ENCODE measurements at places on chromosomes 5 and 9. TPM values are rescaled to one million over a fixed set of nuclear protein-coding genes. Genes with fewer than 3 reads are reported as not detected.

DNA sequence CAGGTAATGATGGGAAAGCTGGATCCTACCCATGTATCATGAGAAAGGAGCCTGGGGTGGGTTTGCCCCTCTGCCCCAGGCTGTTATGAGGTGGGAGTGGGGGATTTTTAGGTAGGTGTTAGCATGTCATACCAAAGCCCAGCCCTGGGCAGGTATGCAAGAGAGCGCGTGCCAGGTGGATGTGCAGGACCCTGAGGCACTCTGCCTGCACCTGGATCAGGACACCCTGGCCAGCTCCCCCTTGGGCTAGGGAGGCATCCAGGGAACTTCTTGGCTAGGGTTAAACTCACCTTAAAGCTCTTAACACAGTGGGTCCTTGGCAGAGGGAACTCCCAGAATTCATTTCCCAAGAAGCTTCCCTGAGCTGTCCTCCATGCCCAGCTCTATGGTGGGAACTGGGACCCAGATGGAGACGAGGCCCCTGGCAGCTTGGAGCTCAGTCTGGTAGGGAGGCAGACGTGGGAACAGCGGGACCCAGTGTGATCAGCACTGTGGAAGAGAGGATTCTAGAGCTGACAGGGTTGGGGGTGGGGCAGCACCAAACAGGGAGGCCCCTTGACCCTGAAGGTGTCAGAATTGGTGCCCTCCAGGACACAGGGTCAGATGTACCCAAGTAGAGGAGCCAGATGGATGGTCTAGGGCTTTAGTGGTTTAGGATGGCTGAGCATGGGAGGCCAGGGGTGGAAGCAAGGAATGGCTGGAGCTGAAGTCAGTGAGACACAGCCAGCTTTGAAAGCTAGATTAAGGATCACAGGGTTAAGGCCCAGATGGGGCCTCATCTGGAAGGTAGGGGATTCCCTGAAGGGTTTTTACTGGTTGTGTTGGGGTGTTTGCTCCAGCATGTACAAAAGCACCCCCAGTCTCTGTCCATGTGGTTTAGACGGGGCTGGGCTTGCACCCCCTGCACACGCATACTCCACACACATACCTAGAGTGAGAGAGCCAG lies 2.2 kb upstream of the PRR7 start:
- no peak overlapping the region for H3K27ac ChIP-seq
- H3K4me3 ChIP-seq = no peak overlapping the region
- peaks cover 30% of the 10 kb centered on the region for H3K4me1 ChIP-seq
- H3K27me3 ChIP-seq = no peaks in the 10 kb centered on the region

DNA sequence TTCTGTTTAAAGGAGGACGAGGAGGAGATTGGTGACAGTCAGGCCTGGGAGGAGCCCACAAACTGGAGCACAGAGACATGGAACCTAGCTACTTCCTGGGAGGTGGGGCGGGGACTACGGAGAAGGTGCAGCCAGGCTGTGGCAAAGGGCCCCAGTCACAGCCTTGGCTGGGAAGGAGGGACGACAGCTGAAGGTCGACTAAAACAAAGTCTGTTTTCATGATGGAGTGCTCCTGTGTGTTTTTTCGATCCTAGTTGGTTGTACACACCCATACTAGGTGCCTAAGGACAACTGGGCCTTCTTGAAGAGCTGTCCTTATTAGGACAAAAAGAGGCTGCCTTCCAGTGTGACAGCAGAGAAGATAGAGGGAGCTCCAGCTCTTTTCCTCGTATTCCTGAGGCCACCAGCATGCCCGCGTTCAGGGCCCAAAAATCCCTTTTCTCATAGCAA lies 2.9 kb downstream of the CCDC107 start:
- peaks cover 12% of the 10 kb centered on the region for H3K36me3 ChIP-seq
- peak overlapping the region; percentile 97 for H3K4me3 ChIP-seq
- H3K27me3 ChIP-seq = no peaks in the 10 kb centered on the region
- DNase-seq = no peak
- H3K27ac ChIP-seq = peak overlapping the region; percentile 99
- H3K4me1 ChIP-seq = peaks cover 83% of the 10 kb centered on the region

DNA sequence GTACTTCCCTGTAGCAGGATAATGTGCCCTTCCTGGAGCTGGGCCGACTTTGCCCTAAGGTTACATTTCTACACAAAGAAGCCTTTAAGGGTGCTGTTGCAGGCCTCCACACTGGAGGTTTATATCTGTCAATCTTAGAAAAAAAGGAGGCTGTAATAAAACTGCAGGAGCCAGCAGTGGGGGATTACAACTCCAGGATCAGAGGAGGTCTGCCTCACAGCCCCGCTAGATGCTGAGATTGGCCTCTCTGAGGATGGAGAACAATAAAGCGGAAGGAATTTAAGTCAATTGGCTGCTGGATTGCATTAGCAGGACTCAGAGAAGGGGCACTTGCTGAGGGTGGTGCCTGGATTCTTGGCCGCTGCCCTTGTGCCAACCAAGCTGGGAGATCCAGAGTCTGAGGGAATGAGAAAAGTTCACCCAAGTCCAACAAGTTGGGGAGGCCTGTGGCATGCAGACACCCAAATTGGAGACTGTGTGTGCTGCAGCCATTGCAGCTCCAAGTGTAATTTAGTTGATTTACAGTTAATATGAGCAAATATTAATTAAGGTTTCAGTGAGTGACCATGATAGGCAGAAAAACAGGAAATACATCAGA lies 99.0 kb upstream of the SSBP2 start:
- no peak for DNase-seq
- H3K4me3 ChIP-seq = no peak overlapping the region
- no peaks in the 10 kb centered on the region for H3K27me3 ChIP-seq
- no peaks in the 10 kb centered on the region for H3K36me3 ChIP-seq
- peaks cover 69% of the 10 kb centered on the region for H3K4me1 ChIP-seq

GRCh38 chr5:180208038-180208434 lies 975 bp downstream of the RASGEF1C start:
- peaks cover 23% of the 10 kb centered on the region for H3K4me1 ChIP-seq
- H3K36me3 ChIP-seq = no peaks in the 10 kb centered on the region

DNA sequence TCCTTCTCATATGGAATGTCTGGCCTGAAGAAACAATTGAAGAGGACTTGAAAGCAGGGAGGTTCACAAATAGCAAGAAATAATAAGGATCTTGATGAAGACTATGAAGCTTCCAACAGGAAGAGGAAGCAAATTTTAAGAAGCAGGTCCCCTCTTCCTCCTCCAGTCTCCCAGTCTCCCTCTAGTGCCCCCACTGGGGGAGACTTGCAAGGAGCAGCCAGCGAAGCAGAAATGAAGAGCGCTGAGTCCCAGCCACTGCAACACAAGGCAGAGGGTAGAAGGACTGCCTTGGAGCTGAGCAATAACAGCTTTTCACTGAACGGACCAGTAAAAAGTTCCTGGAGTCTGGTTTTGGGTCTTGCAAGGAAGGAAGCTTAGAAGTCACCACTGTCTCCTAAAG lies 32.6 kb upstream of the ACO1 start:
- H3K36me3 ChIP-seq = no peaks in the 10 kb centered on the region
- H3K27me3 ChIP-seq = no peaks in the 10 kb centered on the region
- no peak for DNase-seq
- H3K4me1 ChIP-seq = no peaks in the 10 kb centered on the region
- no peak overlapping the region for H3K27ac ChIP-seq

- H3K4me1 ChIP-seq = peaks cover 22% of the 10 kb centered on the region
- DNase-seq = no peak
- no peaks in the 10 kb centered on the region for H3K27me3 ChIP-seq
- H3K27ac ChIP-seq = no peak overlapping the region
- no peak overlapping the region for H3K4me3 ChIP-seq
These were observed 1.4 kb downstream of the SLC26A2 start for GRCh38 chr5:149961957-149962409.

DNA sequence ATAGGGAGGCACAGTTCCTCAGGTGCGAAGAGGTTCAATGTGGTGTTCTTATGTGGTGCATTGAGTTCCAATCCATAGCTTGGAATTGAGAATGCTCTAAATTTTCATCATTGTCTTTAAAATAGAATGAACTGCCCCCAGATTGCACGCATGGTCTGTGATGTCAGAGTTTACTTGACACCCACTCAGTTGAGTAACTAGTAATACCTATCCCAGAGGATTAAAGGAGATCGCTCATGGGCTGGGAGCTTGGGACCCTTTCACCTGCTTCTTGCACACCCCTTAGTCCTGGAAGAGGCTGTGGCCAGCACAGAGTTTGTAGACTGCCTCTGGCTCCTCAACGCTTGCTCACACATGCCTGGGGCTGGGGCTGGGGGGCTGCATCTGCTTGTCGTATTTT lies 95.1 kb upstream of the OTULINL start:
- H3K36me3 ChIP-seq = peaks cover 93% of the 10 kb centered on the region
- no peak for DNase-seq
- H3K27me3 ChIP-seq = no peaks in the 10 kb centered on the region
- peaks cover 9% of the 10 kb centered on the region for H3K4me1 ChIP-seq
- H3K27ac ChIP-seq = no peak overlapping the region

- no peaks in the 10 kb centered on the region for H3K36me3 ChIP-seq
- no peaks in the 10 kb centered on the region for H3K27me3 ChIP-seq
- H3K27ac ChIP-seq = no peak overlapping the region
- H3K4me3 ChIP-seq = no peak overlapping the region
These were observed 116.1 kb downstream of the SEMA5A start for GRCh38 chr5:9429691-9430215.

- H3K4me1 ChIP-seq = no peaks in the 10 kb centered on the region
- H3K27ac ChIP-seq = no peak overlapping the region
- H3K4me3 ChIP-seq = no peak overlapping the region
- no peak for DNase-seq
These were observed 30.7 kb downstream of the C6 start for GRCh38 chr5:41182666-41183065.

GRCh38 chr9:95273369-95274022 lies 44.0 kb downstream of the FANCC start:
- H3K4me3 ChIP-seq = no peak overlapping the region
- H3K4me1 ChIP-seq = peaks cover 6% of the 10 kb centered on the region
- no peaks in the 10 kb centered on the region for H3K27me3 ChIP-seq
- H3K36me3 ChIP-seq = no peaks in the 10 kb centered on the region

GRCh38 chr5:1001406-1002270 lies 7.0 kb upstream of the NKD2 start:
- no peak overlapping the region for H3K4me3 ChIP-seq
- no peak for DNase-seq
- peaks cover 39% of the 10 kb centered on the region for H3K4me1 ChIP-seq
- H3K27ac ChIP-seq = no peak overlapping the region
- H3K36me3 ChIP-seq = no peaks in the 10 kb centered on the region

GRCh38 chr5:61860978-61861377 lies 445.0 kb upstream of the KIF2A start:
- H3K27ac ChIP-seq = no peak overlapping the region
- no peaks in the 10 kb centered on the region for H3K27me3 ChIP-seq
- DNase-seq = no peak
- H3K4me3 ChIP-seq = no peak overlapping the region
- no peaks in the 10 kb centered on the region for H3K36me3 ChIP-seq
- H3K4me1 ChIP-seq = no peaks in the 10 kb centered on the region

- no peak overlapping the region for H3K4me3 ChIP-seq
- H3K27me3 ChIP-seq = no peaks in the 10 kb centered on the region
- no peak for DNase-seq
These were observed 8.2 kb upstream of the STRBP start for GRCh38 chr9:123276551-123276950.

Gene RLN2
- not detected for total RNA-seq

Gene HCN1
- 0.42 TPM for total RNA-seq

Gene TXNDC15
- total RNA-seq = 71.4 TPM

Gene CDX1
- total RNA-seq = not detected

Gene CDC20B
- not detected for total RNA-seq

Gene MARCOL
- total RNA-seq = not detected
